Thyroid gland (tissue), 4 donors: ENCODE measurements at places on chromosomes 5 and 9. TPM values are rescaled to one million over a fixed set of nuclear protein-coding genes. Genes with fewer than 3 reads are reported as not detected.

DNA sequence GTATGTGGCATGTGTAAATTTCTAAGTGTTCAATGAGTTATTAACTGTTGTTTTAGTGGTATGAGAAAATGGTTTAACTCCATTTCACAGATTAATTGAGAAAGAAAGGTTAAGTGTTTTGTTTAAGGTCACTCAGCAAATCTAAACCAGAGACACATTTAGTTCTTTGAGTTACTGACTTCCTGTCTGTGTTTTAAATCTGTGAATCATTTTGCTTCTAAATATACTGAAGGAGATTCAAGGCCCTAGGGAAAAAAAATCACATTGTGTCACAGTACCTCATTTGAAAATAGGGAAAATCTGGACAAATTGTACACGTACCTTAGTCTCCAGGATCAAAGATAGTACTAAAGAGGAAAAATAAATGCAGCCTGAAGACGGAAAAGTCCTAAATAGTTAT lies 368.2 kb downstream of the TMEM161B start:
- no peak overlapping the region for H3K27ac ChIP-seq
- H3K4me1 ChIP-seq, result no peaks in the 10 kb centered on the region
- H3K27me3 ChIP-seq, result no peaks in the 10 kb centered on the region
- no peak overlapping the region for H3K4me3 ChIP-seq
- DNase-seq, result no peak

DNA sequence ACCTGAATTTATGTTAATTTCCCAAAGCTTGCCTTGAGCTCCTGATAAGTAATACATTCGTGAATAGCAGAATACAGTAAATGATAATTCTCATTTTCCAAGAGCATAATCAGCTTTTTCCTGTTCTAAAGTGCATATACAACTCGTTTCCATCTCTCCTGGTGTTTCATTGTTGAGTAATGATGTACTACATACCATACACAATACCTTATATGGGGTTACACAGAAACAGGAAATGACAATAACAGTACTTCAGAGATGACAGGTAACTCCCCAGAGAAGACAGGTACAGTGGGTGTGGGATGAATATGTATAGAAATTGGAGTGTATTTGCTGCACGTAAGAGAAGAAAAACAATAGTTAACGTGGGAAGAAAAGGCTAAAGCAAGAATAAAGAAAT lies 287.1 kb downstream of the TENT4A start:
- DNase-seq, result no peak
- no peaks in the 10 kb centered on the region for H3K4me1 ChIP-seq
- H3K27me3 ChIP-seq, result no peaks in the 10 kb centered on the region

- H3K36me3 ChIP-seq, result no peaks in the 10 kb centered on the region
- H3K4me3 ChIP-seq, result no peak overlapping the region
- DNase-seq, result no peak
Observed at GRCh38 chr5:95035891-95036685, 248.8 kb downstream of the MCTP1 start.

GRCh38 chr5:97297063-97297703 lies 114.1 kb upstream of the RIOK2 start:
- H3K4me1 ChIP-seq, result no peaks in the 10 kb centered on the region
- no peaks in the 10 kb centered on the region for H3K36me3 ChIP-seq
- no peaks in the 10 kb centered on the region for H3K27me3 ChIP-seq
- no peak overlapping the region for H3K4me3 ChIP-seq
- no peak for DNase-seq

GRCh38 chr5:123876276-123876790 lies 364.4 kb downstream of the CSNK1G3 start:
- peaks cover 14% of the 10 kb centered on the region for H3K4me1 ChIP-seq
- no peak overlapping the region for H3K4me3 ChIP-seq
- H3K27me3 ChIP-seq, result no peaks in the 10 kb centered on the region
- H3K27ac ChIP-seq, result no peak overlapping the region
- DNase-seq, result no peak
- H3K36me3 ChIP-seq, result no peaks in the 10 kb centered on the region

GRCh38 chr5:124403281-124403680 lies 343.2 kb downstream of the ZNF608 start:
- no peaks in the 10 kb centered on the region for H3K27me3 ChIP-seq
- H3K36me3 ChIP-seq, result no peaks in the 10 kb centered on the region

- H3K27me3 ChIP-seq, result no peaks in the 10 kb centered on the region
- no peak for DNase-seq
- H3K4me3 ChIP-seq, result no peak overlapping the region
- H3K36me3 ChIP-seq, result no peaks in the 10 kb centered on the region
- H3K27ac ChIP-seq, result no peak overlapping the region
Observed at GRCh38 chr5:179160584-179160983, 100.4 kb downstream of the ZNF354C start.

- H3K4me1 ChIP-seq, result no peaks in the 10 kb centered on the region
- DNase-seq, result no peak
- no peaks in the 10 kb centered on the region for H3K36me3 ChIP-seq
- no peaks in the 10 kb centered on the region for H3K27me3 ChIP-seq
- no peak overlapping the region for H3K4me3 ChIP-seq
- no peak overlapping the region for H3K27ac ChIP-seq
Observed at GRCh38 chr5:80142996-80143395, 107.8 kb downstream of the THBS4 start.

- H3K27me3 ChIP-seq, result no peaks in the 10 kb centered on the region
- DNase-seq, result no peak
- no peaks in the 10 kb centered on the region for H3K4me1 ChIP-seq
- no peaks in the 10 kb centered on the region for H3K36me3 ChIP-seq
Observed at GRCh38 chr5:74412066-74412465, 228.5 kb downstream of the ENC1 start.

DNA sequence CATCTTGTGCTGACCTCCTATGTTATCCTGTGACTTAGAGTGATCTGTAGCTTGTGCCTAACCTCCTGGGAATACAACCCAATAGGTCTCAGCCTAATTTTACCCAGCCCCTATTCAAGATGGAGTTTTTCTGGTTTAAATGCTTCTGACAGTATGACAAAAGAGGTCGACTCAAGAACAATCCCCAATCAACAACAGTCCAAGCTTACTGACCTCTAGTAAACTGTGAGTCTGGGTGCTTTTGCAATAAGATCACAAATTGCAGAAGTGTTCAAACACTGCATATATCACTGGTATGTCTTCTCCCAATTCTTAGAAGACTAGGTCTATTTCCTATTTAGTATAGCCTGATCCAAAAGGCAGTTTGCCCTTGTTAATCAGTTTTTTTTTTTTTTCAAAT lies 323.5 kb upstream of the PTGER4 start:
- no peaks in the 10 kb centered on the region for H3K36me3 ChIP-seq
- H3K27ac ChIP-seq, result no peak overlapping the region
- no peak overlapping the region for H3K4me3 ChIP-seq
- no peaks in the 10 kb centered on the region for H3K27me3 ChIP-seq
- DNase-seq, result no peak

GRCh38 chr5:119681734-119682133 lies 52.4 kb downstream of the FAM170A start:
- H3K4me1 ChIP-seq, result no peaks in the 10 kb centered on the region
- no peak overlapping the region for H3K27ac ChIP-seq
- no peaks in the 10 kb centered on the region for H3K36me3 ChIP-seq
- no peak for DNase-seq

DNA sequence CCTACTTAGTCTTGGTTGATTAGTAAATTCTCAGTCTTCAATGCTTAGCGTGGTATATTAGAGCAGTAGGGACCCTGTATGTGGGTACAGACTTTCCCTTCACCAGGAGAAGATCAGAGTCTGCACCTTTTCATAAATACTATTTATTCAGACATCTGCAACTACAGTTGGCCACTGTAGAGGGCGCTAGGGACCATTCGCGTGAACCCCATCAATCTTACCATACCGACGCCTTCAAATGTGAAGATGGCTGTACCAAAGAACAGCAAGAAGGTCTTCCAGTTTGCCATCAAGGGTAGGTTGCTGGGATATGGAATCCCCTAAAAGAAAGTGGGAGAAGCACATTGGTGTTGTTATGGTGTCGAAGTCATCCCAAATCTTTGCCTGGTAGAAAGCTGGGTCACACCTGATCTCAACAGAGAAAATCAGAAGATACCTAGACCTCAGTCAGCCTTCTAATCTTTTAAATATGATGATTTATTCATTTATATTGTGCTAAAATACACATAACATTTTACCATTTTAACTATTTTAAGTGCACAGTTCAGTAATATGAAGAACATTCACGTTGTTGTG lies 19.1 kb downstream of the SLC36A3 start:
- H3K27me3 ChIP-seq, result no peaks in the 10 kb centered on the region
- DNase-seq, result no peak

DNA sequence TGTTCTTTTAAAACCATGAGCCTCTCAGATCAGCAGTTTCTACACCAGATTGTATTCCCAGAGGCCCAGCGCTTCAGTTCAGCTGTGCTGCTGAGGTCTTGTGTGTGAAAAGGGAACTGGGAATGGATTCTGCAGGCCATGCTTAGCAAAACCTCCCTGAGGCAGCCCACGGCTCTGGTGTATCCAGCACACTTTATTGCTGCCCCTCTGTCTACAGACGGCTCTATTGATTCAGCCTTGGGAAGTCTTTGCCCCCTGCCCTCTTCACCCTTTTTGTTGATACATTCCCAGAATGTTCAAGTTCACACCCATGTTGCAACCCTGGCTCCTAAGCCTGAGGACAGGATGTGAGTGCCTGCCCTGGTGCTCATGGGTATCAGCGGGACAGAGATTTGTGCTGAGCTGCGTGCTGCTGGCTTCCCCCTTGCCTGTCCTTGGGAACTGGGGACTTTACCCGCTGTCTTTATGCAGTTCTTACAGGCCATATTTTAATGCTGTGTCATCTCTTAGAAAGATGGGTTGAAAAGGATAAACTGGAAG lies 37.3 kb downstream of the ARHGAP26 start:
- DNase-seq, result no peak
- H3K36me3 ChIP-seq, result no peaks in the 10 kb centered on the region
- peaks cover 21% of the 10 kb centered on the region for H3K4me1 ChIP-seq
- H3K27ac ChIP-seq, result no peak overlapping the region

- peak overlapping the region; percentile 40 for H3K27ac ChIP-seq
- peaks cover 39% of the 10 kb centered on the region for H3K4me1 ChIP-seq
- no peaks in the 10 kb centered on the region for H3K36me3 ChIP-seq
- H3K4me3 ChIP-seq, result no peak overlapping the region
- DNase-seq, result peak; percentile 32
Observed at GRCh38 chr9:20573023-20573422, 49.3 kb downstream of the MLLT3 start.

GRCh38 chr5:989961-990530 lies 18.6 kb upstream of the NKD2 start:
- H3K4me1 ChIP-seq, result no peaks in the 10 kb centered on the region
- H3K27me3 ChIP-seq, result no peaks in the 10 kb centered on the region
- no peak overlapping the region for H3K4me3 ChIP-seq
- no peaks in the 10 kb centered on the region for H3K36me3 ChIP-seq
- DNase-seq, result no peak

DNA sequence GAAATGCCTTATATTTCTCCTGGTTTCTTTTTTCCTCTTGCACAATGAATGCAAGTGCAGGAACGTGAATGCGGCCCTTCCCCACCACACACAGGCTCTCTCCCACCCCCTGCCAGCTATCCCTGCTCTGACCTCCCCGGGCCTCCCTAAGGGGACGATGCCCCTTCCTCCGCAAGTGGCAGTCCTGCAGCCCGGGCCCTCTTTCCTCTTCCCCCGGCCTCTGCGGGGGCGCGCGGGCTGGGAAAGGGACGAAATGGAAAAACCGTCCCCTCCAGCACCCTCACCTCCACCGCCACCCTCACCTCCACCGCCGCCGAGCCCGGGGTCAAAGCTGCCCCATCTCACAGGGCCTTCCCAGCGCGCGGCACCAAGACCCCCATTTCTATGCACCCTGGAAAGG lies 44.7 kb downstream of the GAS1 start:
- no peaks in the 10 kb centered on the region for H3K36me3 ChIP-seq
- peaks cover 12% of the 10 kb centered on the region for H3K4me1 ChIP-seq
- peaks cover 3% of the 10 kb centered on the region for H3K27me3 ChIP-seq
- no peak overlapping the region for H3K27ac ChIP-seq
- H3K4me3 ChIP-seq, result no peak overlapping the region

DNA sequence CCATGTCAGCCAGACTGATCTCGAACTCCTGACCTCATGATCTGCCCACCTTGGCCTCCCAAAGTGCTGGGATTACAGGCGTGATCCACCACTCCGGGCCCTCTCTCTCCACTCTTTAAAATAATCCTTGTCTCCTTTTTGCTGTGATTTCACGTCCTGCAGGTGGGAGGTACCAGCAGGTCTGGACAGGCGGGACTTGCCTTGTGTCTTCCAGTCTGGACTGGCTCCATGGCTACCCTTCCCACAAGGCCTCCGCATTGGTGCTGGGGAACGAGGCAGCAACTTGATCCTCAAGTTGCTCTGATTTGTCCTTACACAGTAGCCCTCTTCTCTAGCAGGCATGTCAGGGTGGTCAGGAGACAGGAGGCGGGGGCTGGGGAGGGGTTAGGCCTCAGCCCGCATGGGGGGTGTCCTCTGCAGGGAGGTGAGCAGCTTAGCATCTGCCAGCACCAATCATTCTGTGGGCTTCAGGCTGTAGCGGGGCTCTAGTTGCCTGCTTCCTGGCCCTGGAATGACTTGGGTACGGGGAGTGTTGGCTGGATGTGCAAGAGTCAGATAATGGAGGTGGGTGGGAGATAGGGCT lies 54.3 kb downstream of the TENT4A start:
- H3K36me3 ChIP-seq, result no peaks in the 10 kb centered on the region
- no peak for DNase-seq
- H3K4me1 ChIP-seq, result peaks cover 16% of the 10 kb centered on the region
- no peaks in the 10 kb centered on the region for H3K27me3 ChIP-seq
- H3K27ac ChIP-seq, result no peak overlapping the region

DNA sequence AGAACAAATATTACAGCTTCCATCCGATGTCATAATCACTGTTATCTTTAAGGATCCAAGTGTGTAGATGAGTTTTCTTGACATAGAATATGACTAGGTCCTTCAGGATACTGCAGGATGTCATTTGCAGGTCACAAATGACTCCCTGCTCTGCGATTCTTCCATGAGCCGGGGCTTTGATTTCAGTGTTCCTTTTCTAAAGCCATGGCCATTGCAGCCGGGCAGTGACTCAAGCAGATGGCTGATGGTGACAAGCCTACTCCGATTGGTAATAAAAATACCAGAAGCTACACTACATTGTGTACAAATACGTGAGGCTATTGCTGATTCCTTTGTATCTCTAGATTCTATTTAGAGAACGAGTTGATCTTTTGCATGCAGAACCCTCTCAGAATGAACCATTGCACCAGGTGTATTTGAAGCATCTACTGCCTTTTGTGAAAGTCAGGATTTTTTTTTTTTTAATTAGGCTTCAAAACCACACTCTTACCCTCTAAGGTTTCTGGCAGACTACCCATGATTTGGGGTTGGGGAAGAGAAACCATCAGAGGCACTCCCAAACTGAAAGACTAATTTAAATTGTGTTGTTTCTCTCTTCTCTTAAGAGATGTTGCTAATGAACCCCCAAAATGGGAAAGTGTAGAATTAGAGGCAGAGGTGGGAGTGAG lies 271.0 kb upstream of the ADRA1B start:
- H3K27me3 ChIP-seq, result no peaks in the 10 kb centered on the region
- no peaks in the 10 kb centered on the region for H3K36me3 ChIP-seq
- DNase-seq, result no peak
- no peaks in the 10 kb centered on the region for H3K4me1 ChIP-seq
- H3K4me3 ChIP-seq, result no peak overlapping the region
- H3K27ac ChIP-seq, result no peak overlapping the region

Gene PRSS3
- total RNA-seq, result not detected

Gene OR1Q1
- total RNA-seq, result not detected

Gene ADGRV1
- total RNA-seq, result 155 TPM

Gene SLIT3
- total RNA-seq, result 69.6 TPM

Gene OGN
- total RNA-seq, result 4.5 TPM

Gene PTAR1
- 75.2 TPM for total RNA-seq

Gene EQTN
- total RNA-seq, result not detected

Gene PCDHB13
- total RNA-seq, result 7.2 TPM

Gene ADAM19
- 6.4 TPM for total RNA-seq

Gene NEUROG1
- not detected for total RNA-seq

Gene ARL14EPL
- not detected for total RNA-seq

Gene SPINK6
- not detected for total RNA-seq

Gene TEK
- total RNA-seq, result 19.2 TPM

Gene ROPN1L
- total RNA-seq, result 2.0 TPM

Gene ZNF782
- total RNA-seq, result 14.3 TPM
